Dermis blood vessel endothelial cell (primary cell): ENCODE measurements at places on chromosomes 11 and 22. TPM values are rescaled to one million over a fixed set of nuclear protein-coding genes. Genes with fewer than 3 reads are reported as not detected.

The SLC22A6 gene
- not detected in 2 replicates for total RNA-seq

DNA sequence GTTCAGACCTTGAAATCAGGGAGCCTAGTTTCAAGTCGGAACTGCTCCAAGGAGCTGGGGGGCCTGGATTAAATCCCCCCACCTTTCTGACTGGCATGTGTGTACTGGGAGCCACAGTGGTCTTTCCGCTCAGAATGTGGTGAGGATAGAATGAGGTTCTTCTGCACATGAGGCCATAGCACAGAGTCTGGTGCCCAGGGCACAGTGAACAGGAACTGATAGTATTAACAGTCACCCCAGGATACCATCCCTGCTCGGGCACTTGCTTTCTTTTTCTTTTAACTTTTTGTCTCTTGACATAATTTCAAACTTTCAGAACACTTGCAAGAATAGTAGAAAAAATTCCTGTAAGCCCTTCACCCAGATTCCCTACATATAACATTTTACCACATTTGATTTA, 28.8 kb downstream of the LMO1 start:
- no peak for DNase-seq

DNA sequence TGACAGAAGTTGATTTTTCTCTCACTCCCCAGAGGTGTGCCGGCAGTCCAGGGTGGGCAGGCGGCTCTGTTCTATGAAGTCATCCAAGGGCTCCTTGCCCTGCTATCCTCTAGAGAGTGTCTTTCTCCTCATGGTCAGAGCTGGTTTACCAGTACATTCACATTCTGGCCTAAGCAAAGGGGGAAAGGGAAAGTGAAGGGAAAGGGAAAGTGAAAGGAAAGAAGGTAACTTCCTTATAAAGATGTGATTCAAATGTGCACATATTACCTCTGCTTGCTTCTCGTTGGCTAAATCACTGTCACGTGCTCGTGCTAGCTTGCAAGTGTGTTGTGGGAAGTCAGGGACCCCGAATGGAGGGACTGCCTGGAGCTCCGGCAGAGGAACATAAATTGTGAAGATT, 2.9 kb upstream of the HTATIP2 start:
- peak; percentile 8 for DNase-seq

GRCh38 chr22:41917903-41918791, 3.3 kb upstream of the SHISA8 start:
- DNase-seq = peak; percentile 75

The RBMXL2 gene
- not detected in 2 replicates for total RNA-seq

DNA sequence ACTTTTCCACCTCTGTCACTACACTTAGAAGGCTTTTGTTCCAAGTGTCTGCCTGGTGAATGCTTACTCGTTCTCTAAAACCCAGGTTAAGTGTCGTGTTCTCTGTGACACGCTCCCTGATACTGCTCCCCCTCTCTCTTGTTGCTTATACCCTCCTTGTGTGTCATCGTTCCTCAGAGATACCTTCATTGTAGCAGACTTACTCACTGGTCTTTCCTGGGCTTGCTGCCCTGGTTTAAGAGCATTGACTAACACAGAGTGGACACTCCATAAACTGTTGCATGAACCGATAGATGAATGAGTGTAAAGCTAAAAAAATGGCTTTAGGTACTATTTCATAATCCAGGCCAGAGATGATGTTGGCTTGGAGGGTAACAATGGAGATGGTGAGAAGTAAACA, 171.3 kb downstream of the GRIK4 start:
- no peak for DNase-seq

GRCh38 chr22:23187871-23188700, 7.8 kb downstream of the BCR start:
- DNase-seq = peak; percentile 66

- DNase-seq = no peak
Observed at GRCh38 chr22:19396934-19397733, 34.4 kb downstream of the HIRA start.

- DNase-seq = no peak
Observed at GRCh38 chr11:16169541-16169940, 186.8 kb downstream of the SOX6 start.

DNA sequence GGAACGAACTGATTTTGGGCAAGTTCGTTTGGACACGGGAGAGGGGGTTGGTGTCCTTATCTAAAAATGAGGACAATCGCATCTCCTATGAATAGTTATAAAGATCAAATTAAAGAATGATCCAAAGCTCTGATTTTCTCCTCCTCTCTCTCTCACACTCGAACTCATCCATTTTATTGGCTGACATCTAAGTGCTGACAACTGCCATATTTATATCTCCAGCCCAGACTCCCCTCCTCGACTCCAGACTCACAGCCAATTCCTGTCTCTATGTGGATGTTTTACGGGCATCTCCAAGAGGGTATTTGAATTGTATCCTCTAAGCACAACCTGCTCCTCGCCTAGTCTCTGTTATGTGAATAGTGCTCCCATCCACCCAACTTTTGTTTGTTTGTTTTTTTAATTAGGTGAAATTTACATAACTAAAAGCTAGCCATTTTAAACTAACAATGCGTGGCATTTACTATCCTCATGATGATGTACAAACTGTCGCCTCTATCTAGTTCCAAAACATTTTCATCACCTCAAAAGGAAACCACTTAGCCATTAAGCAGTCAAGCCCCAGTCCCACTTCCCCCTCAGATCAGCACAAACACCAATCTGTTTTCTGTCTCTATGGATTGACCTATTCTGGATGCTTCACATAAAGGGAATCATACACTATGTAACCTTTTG, 4.0 kb downstream of the SYN3 start:
- DNase-seq = no peak

GRCh38 chr11:128284634-128285033, 302.7 kb downstream of the ETS1 start:
- DNase-seq = no peak

The GRIK4 gene
- total RNA-seq = under 0.01 TPM in 1 of 2 replicates, not detected in the other

DNA sequence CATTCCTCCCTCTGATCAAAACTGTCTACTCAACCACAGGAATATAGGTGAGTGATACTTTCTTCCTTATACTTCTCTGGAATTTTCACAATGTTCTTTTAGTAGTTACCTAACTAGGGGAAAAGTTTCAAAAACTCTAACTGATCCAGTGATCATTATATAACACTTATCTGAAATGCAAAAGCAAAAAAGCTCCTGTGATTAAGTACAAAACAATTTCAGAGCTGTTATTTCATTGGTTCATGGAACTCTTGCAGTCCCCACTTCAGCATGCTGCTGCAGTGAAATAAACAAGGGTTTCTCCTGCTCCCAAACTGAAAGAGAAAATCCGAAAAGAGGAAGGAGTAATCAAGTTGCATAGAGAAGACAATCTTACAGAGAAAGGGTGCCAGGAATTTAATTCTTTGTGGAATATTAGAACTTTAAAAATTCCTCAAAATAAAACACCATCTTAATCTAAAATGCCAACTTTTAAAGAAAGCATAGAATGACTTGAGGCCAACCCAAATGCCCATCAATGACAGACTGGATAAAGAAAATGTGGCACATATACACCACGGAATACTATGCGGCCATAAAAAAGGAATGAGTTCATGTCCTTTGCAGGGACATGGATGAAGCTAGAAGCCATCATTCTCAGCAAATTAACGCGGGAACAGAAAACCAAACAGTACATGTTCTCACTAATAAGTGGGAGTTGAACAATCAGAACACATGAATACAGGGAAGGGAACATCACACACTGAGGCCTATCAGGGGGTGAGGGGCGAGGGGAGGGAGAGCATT, 20.3 kb downstream of the PPP2R1B start:
- no peak for DNase-seq

GRCh38 chr11:76327202-76327601, 53.7 kb downstream of the THAP12 start:
- DNase-seq = no peak

DNA sequence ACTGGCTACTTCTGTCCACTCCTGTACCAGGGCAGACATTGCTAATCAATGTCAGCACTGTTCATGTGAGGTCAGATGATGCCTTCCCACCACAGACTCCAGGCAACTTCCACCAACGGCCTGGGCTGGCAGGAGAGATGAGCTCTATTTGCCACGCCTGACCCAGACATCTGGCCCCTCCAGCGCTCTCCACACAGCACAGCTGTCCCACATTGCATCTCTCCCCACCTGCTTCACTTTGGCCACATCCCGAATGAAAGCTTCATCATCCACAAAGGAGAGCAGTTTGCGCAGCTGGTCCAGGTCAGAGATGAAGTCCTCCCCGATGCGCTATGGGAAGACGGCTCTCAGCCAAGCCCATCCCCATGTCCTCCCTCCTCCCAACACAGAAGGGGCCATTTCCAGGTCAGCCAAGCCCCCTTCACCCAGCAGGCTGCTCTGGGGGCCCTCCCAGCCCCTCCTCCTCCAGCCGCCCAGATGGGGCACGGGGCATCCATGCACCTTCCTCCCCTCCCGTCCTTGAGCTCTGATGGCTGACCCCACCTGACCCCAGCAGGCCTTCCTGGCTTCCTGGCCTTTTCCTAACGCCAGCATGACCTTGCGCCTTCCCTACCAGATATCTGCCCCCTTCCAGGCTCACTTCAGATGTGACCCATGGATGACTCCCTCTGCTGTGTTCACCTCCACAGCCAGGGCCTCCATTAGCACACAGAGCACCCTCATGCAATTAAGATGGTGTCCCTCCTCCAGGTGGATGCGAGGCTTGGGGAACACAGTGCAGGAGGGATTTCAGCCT, 7.4 kb downstream of the PYGM start:
- no peak for DNase-seq

- peak; percentile 17 for DNase-seq
Observed at GRCh38 chr11:13761716-13762115, 93.2 kb downstream of the FAR1 start.

DNA sequence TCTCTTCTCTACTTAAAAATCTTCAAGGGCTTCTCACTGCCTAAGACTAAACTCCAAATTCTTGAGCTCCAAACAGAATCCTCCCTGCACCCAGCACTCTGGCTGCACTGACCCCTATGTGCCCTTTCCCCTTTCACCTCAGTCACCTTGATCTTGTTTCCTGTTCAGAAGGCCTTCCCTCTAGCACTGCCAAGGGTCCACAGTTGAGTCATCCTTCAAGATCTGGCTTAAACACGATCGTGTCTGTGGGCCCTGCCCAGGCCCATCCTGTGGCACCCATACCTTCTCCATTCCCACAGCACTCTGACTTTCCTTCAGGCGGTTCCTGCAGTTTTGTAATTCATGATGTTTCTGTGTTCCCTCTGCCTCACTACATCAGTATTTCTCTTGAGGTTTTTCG, 129.2 kb downstream of the ARL14EP start:
- no peak for DNase-seq

DNA sequence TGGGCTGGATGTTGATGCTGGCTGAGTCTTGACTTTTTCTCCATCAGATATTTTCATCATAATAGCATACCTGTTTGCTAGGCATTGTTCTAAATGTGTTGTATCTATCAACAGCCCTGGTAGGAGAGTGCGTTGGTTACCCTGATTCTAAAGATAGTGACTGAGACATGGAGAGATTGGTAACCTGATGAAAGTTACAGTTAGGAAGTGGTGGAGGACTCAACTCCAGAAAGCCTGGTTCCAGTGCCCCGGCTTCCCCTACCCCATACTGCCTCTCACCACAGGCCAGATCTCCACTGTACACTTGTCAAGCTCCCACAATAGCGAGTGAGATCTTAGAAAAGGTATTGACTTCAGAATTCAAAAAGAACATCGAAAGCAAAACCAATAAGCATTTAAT, 22.8 kb upstream of the RELT start:
- DNase-seq = no peak

- DNase-seq = no peak
Observed at GRCh38 chr11:110026858-110027626, 66.2 kb upstream of the ZC3H12C start.

DNA sequence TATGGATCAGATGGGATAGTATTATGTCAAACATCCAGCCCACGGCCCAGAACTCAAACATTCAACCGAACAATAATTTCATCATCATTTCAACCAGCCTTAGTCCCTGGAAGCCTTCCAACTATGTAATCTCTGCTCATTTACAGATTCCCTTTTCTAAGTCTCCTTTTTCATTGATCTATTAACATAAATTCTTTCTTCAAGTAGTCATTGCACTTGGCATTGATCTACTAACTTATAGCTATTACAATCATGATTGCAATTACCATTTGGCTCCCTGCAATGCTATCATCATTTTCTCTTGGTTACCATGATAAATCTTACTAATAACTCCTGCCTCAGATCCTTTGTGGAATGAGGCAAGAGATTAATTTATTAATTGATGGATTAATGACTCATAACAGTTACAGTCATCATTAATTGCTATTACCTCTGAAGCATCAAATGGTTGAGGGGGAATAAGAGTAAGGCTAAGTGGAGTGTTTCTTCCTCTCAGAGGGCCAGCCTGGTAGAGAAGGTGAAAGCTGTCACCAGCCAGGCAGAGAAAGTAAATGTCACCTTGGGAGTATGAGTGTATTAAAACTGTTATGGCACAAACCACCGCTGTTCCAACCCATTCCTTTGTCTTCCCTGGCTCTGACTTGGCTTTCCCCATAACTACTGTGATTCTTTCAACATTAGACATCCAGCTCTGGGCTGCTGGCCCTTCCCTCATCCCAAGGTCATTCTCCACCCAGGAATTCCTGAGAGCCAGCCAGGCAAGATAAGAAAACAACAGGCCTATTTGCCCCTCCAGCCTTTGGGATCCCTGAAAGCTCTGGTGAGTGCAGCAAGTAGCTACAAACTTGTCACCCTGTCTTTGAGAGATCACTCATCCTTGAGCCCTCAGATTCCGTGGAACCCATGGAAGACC, 174.7 kb downstream of the RRAS2 start:
- DNase-seq = no peak

The CEP126 gene
- 0.34 and 1.1 TPM in 2 replicates for total RNA-seq

DNA sequence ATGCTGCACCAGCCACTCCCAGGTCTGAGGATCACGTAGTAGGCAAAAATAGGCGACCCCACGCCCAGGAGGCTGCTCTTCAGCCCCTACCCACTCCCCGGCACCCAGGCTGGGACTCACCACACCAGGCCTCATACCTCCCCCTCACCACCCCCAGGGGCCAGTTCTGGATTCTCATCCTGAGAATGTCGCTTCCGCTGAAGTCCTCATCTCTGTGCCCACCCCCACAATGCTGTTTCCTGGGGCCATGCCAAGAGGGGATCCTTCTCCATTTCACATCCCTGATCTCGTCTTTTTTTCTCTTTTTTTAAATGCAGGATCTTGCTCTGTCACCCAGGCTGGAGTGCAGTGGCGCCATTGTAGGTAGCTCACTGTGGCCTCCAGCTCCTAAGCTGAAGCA, 1.7 kb upstream of the OSM start:
- DNase-seq = no peak

GRCh38 chr11:120719348-120719747, 207.8 kb downstream of the GRIK4 start:
- no peak for DNase-seq

The SIDT2 gene
- total RNA-seq = 10.4 and 19.5 TPM in 2 replicates
